ENCODE measurements at places on chromosomes 7 and 10. TPM values are rescaled to one million over a fixed set of nuclear protein-coding genes. Genes with fewer than 3 reads are reported as not detected.
A peak's percentile ranks its signal among the peaks of the same experiment; 100 is the strongest.

SPDYE6 gene
- 11.5 TPM for polyA plus RNA-seq

NKX6-2 gene
- 3.5 TPM for polyA plus RNA-seq

- DNase-seq, result peak; percentile 26
Measured at GRCh38 chr7:34165927-34166550, 260.7 kb downstream of the BMPER start.

GRCh38 chr7:4641091-4641666, 40.9 kb upstream of the FOXK1 start:
- DNase-seq, result no peak

DNA sequence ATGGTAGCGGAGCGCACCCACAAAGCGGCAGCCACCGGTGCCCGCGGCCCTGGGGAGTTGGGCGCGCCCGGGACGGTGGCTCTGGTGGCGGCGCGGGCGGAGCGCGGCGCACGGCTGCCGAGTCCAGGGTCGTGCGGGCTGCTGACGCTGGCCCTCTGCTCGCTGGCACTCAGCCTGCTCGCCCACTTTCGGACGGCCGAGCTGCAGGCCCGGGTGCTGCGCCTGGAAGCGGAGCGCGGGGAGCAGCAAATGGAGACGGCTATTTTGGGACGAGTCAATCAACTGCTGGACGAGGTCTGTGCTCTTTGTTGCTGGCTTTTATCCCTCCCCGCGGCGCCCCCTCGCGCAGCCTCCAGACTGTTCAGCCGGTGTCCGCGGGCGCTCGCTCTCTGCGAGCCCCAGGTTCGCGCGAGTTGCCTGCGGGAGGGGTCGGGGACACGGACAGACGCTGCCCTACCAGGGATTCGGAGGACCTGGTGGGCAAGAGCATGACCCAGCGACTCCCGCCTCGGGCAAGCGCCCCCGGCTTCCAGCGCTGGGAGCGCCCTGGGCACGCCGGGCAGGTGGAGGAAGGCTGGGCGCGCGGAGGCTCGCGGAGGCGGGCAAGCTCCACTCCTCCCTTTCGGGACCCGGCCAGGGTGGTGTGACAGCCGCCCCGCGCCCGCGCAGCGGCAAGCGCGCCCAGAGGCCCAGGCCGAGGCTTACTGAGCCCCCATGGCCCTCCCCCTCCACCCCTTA, 887 bp downstream of the COL13A1 start:
- DNase-seq, result peak; percentile 73

DNA sequence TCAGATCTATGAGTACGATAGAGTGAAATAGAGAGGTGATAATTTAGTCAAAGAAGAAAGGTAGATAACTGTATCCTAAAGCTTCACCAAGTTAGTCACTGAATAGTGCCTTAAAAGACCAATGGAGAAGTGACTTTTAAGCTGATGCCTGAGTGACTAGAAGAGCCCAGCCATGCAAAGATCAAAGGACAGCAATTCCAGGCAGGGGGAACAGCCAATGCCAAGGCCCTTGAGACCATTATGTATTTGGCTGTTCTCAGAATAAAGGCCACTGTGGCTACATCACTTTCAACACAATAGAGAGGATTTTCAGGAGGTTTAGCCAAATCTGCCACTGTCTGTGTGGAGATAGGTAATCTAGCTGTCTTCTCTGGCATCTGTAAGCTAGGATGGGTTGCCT, 17.8 kb downstream of the HDAC9 start:
- no peak for DNase-seq

DNA sequence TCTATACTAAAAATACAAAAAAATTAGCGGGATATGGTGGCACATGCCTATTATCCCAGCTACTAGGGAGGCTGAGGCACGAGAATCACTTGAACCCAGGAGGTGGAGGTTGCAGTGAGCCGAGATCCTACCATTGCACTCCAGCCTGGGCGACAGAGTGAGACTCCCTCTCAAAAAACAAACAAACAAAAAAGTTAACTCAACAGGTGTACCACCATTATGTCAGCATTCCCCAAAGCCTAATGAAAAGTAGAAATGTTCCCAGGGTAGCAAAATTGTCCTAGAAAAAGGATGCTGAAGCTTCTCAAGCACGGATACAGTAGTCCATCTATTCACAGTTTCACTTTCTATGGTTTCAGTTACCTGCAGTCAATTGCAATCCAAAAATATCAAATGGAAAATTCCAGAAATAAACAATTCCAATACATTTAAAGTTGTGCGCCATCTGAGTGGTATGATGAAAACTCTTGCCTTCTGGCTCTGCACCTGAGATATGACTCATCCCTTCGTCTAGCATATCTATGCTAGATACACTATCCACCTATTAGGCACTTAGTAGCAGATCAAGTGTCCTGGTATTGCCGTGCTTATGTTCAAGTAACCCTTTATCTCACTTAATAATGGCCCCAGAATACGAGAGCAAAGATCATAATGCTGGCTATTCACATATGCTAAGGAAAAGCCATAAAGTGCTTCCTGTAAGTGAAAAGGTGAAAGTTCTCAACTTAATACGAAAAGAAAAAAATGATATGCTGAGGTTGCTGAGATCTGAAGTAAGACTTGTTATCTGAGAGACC, 37.2 kb upstream of the SLC35G1 start:
- no peak for DNase-seq

All from hindlimb muscle (tissue), 1 donor.